ENCODE measurements at places on chromosomes 6 and 20.

DNA sequence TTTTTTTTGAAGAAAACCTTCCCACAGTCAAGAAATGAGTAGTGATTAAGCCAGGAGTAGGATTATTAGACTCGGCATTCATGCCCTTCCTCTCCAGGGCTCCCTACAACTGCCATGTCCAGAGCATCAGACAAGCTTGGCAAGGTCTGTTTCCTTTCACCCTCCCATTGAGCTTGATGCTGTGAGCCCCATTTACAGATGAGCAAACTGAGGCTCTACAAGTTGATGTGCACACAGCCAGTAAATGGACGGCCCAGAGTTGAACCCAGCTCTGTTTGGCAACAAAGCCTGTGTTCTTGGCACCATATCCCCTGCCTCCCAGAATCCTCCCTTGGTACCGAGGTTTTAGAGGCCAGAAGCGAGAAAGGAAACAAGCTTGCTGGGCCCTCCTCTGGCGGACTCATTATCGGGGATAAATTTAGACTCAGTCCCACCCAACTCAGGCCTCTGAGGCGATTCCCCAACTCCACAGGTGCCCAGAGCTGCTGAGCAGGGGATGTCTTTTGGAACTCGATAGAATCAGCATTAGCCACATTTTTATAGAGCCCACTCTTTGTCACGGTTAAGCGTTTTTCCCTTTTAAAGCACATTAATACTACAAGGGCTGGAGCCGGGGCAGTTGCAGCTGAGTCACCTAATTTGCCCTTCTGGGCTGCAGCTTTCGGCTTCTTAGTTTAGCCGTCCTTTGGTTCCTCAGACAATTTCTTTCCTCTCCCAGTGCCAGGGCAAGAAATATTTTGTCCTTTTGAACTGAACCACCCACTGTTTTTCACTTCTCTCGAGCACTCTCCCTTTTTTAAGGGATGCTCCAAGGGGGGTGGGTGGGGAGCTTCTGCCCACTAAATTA is 23.0 kb upstream of the NFATC2 start:
- peak; percentile 50 for DNase-seq

DNA sequence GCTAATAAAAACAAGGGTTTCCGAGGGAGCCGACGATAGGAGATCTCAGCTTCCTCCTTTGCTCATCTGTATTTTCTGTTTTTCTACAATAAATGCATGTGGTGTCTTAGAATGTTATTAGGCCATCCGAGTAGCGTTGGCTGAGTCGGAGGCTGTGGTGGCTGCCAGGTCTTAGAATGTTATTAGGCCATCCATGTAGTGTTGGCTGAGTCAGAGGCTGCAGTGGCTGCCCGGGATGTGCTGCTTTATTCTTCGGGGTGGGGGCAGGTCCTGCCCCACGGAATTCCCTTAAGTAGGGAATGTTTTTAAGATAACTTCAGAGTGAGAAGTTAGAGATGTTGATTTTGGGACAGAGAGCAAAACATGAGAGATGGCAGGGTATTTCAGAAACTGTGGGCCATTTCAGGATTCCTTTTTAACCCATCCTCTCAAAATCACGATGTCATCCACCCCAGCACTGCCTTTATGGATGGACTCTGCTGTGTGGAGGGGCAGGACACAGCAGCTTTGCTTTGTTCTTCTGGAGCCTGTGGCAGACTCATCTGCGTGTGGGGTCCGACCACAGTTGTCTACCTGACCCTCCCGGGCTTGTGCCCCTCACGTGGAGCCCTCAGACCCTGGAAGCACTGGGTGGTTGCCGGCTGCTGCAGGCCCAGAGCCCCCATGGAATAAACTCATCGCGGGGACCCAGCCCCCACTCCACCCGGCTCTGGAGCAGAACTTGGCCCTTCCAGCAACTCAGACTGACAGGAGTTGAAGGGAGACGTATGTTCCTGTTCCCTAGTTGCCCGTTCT is 20.4 kb downstream of the OSBPL2 start:
- peak; percentile 87 for DNase-seq

GRCh38 chr6:138465007-138465645 is 34.2 kb downstream of the NHSL1 start:
- DNase-seq, result peak; percentile 98

GRCh38 chr6:89589297-89590025 is 49.1 kb downstream of the LYRM2 start:
- DNase-seq, result no peak

DNA sequence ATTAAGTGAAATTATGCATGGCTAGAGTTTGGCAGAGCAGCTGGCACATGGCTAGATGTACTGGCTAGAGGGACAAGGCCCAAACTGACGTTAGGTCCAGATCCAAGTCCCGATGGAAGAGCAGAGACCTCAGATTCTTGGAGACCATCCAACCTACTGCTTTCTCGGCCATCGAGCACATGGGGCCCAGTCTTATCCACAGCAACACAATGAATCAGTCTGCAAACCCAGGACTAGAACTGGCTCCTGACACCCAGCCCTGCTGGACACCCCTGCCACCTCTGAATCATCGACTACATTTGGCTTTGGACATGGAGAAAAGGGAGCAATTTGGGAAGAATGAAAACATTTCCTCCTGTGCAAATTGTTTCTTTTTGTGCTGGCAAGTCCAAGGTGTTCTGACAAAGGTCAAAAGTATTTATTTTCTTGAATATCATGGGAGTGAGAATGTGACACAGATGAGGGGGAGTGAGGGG is 23.9 kb upstream of the YWHAB start:
- DNase-seq, result peak; percentile 81

DNA sequence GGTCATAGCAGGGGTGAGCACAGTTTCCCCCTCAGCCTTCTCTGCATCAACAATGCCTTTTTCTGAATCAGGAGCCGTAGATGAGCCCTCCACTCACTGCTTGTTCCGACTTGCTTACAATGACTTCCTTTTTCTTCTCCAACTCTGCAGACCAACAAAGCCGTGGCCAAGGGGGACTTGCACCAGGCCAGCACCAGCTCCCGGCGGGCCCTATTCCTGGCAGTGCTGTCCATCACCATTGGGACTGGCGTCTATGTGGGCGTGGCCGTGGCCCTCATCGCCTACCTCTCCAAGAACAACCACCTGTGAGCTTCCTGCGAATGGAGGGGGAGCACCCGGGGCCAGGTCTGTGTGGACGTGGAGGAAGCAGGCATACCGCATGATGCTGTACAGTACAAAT is 195.8 kb downstream of the SYNDIG1 start:
- DNase-seq, result no peak

GRCh38 chr6:87661016-87661415 is 41.0 kb downstream of the AKIRIN2 start:
- peak; percentile 56 for DNase-seq

GRCh38 chr20:63873477-63873971 is 8.5 kb downstream of the TPD52L2 start:
- peak; percentile 93 for DNase-seq

DNA sequence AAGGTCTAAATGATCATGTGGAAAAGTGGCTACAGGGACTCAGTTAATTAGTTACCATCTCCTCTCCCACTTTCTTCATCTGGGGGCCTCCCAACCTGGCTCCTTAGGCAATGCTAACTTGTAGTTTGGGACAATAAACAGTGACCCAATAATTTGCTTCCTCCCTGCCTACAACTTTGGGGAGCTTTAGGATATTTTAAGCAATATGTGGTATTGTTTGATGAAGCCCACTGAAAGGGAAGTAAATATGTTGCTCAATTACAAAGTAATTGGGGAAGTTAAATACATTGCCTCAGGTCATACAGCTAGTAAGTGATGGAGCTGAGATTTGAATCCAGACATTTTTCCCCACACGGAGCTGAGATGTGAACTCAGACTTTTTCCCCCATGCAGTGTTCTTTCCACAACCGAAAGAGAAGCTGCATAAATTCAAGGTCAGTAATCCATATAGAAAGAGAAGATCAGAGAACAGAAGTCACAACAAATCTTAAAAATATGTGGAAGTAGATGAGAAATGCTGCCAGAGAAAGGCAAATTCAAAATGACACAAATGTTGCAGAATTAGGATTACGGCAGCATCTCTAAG is 26.6 kb downstream of the ZHX3 start:
- no peak for DNase-seq

GRCh38 chr6:73394577-73395354 is at the start of gene DDX43:
Gene DDX43 (plus strand): TSS chr6:73394828. CDS start chr6:73394906, 78 bp downstream.
- DNase-seq, result peak; percentile 68

- no peak for DNase-seq
Measured at GRCh38 chr6:24455061-24455460, 34.3 kb downstream of the GPLD1 start.

DNA sequence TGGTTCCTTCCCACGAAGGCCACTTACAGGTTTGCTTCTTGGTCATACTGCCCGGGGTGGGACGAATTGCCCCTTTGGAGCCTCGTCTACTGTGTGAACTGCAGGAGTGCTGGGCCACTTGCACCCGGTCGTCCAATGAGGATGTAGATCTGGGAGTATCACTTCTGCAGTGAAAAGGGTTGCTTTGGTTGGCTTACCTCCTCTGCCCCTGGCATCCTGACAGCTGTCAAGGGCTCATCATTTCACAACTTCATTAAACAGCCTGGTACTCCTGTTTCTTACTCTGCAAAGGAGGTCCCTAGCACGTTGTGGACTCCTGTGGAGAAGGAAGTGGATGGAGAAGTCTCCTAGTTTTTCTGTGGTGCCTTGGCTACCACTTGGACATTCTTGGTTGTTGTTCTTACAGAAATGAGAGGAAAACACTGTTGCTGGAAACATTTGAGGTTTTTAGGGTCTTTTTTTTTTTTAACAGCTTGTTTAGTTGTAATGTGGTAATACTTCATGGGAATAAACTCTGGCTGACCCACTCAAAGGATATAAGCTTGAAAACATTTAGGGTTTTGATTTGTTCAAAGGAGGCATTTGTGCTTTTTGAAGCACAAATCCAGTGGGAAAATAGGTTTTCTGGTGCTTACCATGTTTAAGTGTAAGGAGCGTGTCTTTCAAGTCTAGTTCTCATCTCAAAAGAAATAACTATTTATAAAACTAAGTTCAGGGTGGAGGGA is 60.7 kb downstream of the AKAP12 start:
- no peak for DNase-seq

DNA sequence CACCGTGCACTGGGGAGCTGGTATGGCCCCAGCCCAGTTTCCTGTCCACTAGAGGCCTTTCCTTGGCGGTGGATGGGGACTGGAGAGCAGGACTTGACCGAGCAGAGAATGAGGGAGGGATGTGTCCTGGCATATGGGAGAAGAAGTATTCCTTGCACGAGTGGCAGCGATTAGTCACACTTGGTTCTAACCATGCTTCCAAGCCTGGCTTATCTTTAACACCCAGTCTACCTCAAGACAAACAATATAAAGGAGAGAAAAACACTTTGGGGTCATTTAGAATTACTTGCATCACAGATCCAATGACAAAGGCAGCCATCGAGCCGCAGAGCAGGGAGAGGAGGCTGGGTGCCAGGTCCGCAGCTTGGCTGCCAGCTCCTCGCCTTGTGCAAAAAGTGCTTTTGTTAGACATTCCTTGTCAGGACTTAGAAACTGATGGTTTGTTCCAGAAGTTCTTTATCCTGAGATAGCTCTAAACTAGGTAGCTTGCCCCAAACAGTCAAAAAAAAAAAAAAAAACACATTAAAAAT is 214.9 kb upstream of the GMDS start:
- no peak for DNase-seq

DNA sequence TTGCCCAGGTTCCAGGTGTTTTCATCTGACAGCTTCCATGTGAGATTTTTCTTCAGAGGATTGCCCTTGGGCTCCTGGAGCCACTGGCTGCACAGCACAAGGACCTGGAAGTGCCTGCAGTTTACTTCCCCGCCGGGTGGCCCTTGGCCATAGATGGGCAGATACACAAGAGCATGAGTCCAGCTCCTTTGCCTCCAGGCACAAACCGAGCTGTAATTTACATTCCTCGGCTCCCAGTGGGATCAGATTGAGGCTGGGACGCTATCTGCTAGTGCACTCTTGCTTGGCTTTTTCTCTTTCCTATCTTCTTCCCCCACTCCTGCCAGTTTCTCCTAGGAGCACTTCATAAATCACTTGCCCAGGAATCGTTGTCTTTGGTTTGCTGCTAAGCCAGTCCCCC is 85.4 kb upstream of the RALY start:
- no peak for DNase-seq

DNA sequence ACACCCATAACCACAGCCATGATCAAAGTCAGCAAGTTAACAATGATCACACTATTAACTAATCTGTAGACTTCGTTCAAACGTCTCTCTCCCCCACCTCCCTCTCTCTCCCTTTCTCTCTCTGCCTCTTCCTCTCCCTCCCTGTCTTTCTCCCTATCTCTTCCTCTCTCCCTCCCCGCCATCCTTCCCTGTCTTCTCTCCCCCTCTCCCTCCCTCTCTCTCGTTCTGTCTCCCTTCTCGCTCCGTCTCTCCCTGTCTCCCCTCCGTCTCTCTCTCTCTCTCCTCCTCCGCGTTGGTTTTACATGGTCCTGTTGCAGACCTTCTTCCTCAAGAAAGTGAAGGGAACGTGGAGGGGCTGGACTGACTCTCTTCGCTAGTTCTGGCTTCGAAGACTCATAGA is 308.9 kb upstream of the FOXQ1 start:
- DNase-seq, result no peak

- DNase-seq, result peak; percentile 77
Measured at GRCh38 chr20:5835321-5835821, 85.2 kb downstream of the SHLD1 start.

- DNase-seq, result peak; percentile 43
Measured at GRCh38 chr6:125507987-125508655, 206.4 kb upstream of the HDDC2 start.

GRCh38 chr6:31007694-31008093 is 2.6 kb upstream of the MUC22 start:
- DNase-seq, result peak; percentile 88

GRCh38 chr20:46857061-46857831 is 37.4 kb upstream of the EYA2 start:
- no peak for DNase-seq

DNA sequence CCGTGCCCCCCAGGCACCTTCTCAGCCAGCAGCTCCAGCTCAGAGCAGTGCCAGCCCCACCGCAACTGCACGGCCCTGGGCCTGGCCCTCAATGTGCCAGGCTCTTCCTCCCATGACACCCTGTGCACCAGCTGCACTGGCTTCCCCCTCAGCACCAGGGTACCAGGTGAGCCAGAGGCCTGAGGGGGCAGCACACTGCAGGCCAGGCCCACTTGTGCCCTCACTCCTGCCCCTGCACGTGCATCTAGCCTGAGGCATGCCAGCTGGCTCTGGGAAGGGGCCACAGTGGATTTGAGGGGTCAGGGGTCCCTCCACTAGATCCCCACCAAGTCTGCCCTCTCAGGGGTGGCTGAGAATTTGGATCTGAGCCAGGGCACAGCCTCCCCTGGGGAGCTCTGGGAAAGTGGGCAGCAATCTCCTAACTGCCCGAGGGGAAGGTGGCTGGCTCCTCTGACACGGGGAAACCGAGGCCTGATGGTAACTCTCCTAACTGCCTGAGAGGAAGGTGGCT is 960 bp downstream of the TNFRSF6B start:
- DNase-seq, result no peak

- peak; percentile 55 for DNase-seq
Measured at GRCh38 chr6:135162678-135163439, 18.2 kb upstream of the MYB start.

- no peak for DNase-seq
Measured at GRCh38 chr20:33814238-33814712, 3.1 kb downstream of the CHMP4B start.

- peak; percentile 81 for DNase-seq
Measured at GRCh38 chr6:56517155-56517745, 125.4 kb downstream of the DST start.

- no peak for DNase-seq
Measured at GRCh38 chr6:91045161-91045560, 458.3 kb upstream of the MAP3K7 start.

GRCh38 chr20:56373942-56374341 is 15.2 kb downstream of the FAM210B start:
- DNase-seq, result peak; percentile 96

GRCh38 chr6:82381278-82381677 is 17.7 kb downstream of the TPBG start:
- no peak for DNase-seq
